Activated CD4-positive, alpha-beta T cell treated with anti-CD3 and anti-CD28 coated beads for 1 hour (primary cell): ENCODE measurements at places on chromosomes 3 and 15.

GRCh38 chr15:48066456-48066855 lies 54.3 kb upstream of the SLC24A5 start:
- DNase-seq: no peak

DNA sequence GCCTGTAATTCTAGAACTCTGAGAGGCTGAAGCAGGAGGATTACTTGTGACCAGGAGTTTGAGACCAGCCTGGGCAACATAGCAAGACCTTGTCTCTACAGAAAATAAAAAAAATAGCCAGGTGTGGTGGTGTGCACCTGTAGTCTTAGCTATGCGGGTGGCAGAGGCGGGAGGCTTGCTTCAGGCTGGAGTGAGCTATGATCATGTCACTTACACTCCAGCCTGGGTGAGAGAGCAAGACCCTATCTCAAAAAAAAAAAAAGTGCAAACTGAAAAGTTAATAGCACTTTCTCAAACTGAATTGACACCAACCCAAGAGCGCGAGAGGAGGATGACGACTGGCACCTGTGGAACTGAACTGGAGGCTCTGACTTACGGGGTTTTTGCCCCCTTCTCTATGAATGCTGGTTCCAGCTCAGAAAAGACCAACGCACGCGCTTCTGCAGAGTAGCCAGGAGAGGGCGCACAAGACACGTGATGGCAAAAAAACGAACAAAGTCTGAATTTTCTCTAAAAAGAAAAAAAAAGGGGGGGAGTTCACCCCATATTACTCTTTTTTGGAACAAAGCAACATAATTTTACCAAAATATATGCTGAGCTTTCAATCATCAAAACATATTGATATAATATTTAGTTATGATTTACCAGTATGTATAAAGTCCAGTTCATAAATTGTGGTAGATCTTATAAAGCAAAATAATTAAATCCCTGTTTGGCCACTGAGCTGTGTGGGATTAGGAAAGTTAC lies 23.7 kb downstream of the CFAP92 start:
- peak; percentile 48 for DNase-seq

DNA sequence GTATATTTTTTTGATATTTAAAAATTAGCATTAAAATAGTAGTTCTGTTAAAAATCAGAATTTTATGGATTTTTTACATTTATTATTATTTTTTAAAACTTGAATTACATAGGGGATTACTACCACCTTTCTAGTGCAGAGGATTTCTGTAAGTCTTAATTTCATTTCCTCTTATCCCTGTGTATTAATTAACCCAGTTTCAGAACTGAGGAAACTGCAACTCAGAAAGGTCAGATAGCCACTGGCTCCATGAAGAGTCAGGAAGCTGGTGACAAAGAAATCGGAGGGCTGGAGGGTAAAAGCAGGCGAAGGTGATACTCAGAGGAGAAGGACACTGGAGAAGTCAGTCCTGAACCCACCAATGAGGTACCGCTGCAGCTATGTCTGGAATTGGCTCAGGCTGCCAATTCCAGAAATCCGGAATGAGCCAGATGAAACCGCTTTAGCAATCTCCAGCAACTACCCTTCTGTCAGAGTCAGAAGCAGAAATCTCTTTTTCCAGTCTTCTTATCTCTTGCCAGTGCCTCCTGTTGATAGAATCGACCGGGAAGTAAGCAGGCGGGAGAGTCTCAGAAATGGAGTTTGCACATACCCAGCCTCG lies 308.5 kb downstream of the SV2B start:
- no peak for DNase-seq

DNA sequence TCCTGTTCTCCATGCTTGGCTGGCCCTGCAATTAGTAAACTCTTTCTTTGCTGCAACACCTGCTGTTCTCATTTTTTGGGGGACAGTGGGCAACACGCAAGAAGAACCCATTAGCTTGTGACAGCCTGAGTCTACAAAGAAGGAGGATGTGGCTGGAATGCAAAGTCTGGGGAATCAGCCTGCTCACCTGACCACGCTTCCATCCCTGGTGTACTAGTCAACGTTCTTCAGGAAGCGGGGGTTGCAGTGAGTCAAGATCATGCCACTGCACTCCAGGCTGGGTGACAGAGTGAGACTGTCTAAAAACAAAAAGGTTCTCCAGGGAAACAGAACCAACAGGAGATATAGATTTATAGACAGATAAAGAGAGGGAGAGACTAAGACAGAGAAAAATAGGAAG lies 27.7 kb upstream of the KBTBD12 start:
- DNase-seq: no peak

GRCh38 chr3:107745354-107745753 lies 222.6 kb downstream of the BBX start:
- no peak for DNase-seq

- no peak for DNase-seq
These were observed 13.5 kb upstream of the AADAC start for GRCh38 chr3:151800431-151800830.

- DNase-seq: no peak
These were observed 162.5 kb downstream of the FNDC3B start for GRCh38 chr3:172201870-172202236.
